ENCODE measurements at places on chromosomes 7 and 10.

DNA sequence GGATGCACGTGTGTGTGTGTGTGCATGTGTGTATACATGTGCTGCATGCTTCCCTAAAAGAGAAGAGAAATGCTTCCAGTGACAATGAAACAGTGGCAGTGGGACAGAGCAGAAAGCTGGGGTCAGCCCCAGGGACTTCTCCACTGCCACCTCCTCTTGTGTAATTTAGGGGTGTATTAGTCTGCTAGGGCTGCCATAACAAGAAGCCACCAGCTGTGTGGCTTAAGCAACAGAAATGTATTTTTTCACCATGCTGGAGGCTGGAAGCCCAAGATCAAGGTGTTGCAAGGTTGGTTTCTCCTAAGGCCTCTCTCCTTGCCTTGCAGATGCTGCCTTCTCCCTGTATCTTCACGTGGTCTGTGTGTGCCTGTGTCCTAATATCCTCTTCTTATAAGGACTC lies 190.5 kb downstream of the CXCL12 start:
- DNase-seq, result no peak

DNA sequence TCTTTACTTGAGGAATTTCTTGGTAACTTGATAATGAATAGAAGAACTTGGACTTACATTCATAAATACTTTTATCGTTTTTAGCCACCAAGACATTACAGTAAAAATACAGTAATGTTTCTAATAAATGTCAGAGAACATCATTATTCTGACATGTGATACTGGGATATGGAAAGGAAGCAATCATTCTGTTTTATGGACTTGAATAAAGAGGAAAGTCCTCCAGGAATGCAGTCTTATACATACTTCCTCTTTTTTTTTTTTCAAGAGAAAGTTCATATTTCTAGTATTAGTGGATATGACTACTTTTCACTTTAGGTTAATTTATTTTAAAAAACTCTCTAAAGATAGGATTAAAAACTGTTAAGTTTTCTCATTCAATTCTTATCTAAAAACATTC lies 220.0 kb upstream of the SEMA3C start:
- no peak for DNase-seq

GRCh38 chr7:24967696-24968095 lies 12.3 kb downstream of the OSBPL3 start:
- no peak for DNase-seq

DNA sequence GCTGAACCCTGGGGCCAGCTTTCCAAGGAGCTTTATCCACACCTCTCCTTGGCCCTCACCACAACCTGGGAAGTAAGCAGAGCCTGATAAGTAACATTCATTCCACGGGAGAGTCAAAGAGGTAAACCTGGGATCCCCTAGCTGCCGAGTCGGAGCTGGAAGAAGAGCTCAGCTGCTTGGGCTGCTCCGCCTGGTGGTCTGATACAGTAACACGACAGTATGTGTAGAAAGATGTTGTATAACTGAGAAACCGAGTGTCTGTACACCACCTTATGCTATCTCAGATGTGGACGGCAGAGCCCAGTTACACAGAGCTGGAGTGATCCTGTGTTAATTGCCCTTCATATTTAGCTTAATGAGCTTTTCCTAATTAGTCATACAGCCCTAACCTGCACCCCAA lies 151.3 kb upstream of the KMT2E start:
- DNase-seq, result no peak

DNA sequence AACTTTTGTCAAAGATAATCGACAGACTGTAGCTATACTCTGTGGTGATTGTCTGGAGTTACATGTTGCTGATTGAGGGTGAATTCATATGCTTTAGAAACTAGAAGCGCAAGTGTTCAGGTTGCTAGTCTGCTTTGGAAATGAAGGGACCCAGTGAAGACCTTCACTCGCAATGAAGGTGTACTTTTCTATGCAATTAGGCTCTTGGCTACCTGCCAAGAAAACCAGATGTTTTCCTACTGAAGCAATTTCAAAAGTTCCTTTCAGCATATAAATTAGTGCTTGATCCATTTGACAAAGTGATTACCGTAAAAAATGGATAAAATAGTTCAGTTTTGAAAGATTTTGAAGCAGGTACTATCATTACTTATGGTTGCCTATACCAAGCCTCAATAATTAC lies 10.0 kb upstream of the STK31 start:
- DNase-seq, result no peak

- DNase-seq, result no peak
Observed at GRCh38 chr7:137970253-137970975, 31.5 kb downstream of the CREB3L2 start.

GRCh38 chr10:821322-821721 lies 110.2 kb downstream of the LARP4B start:
- no peak for DNase-seq

GRCh38 chr10:62618576-62619412 lies 185.7 kb upstream of the ADO start:
- no peak for DNase-seq

- no peak for DNase-seq
Observed at GRCh38 chr7:157946398-157947060, 609.7 kb downstream of the DNAJB6 start.

- no peak for DNase-seq
Observed at GRCh38 chr10:94777886-94778458, 15.5 kb downstream of the CYP2C19 start.

- DNase-seq, result no peak
Observed at GRCh38 chr7:114653364-114654088, 238.9 kb downstream of the FOXP2 start.

DNA sequence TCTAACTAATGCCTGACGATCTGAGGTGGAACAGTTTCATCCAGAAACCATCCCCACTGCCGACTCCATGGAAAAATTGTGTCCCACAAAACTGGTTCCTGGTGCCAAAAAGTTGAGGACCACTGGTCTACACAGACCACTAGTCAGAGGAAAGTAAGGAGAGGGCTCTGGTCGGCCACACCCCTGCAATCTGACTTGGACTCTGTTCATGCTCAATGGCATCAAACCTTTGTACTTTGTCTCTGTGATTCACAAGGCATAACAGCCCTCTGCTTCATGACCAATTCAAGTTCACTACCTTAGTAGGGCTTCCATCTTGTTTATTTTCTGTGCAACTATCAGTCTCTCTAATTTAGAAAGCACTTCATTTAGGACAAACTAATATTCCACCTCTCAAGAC lies 1.8 kb downstream of the TUBAL3 start:
- DNase-seq, result no peak

GRCh38 chr10:57627642-57628178 lies 640.0 kb downstream of the IPMK start:
- no peak for DNase-seq

GRCh38 chr7:140639366-140640053 lies 1.1 kb downstream of the DENND2A start:
- DNase-seq, result no peak

DNA sequence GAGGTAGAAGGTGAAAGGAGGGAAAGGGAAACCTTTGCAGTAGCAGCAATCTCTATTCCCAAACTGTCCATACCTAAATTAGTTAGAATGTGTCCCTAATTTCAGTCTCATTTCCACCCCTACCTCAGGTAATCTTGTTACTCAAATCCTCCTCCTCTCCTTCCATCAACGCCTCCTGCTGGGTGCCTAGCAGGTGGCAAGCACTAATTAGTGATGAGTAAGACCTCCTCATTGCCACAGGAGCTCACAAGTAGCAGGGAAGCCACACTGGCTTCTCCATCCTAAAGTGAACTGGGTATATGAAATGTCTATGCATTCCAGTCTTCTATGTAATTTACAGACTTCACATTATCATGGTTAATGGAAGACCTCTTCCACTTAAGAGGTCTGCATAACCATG lies 25.7 kb upstream of the FAM133B start:
- no peak for DNase-seq

DNA sequence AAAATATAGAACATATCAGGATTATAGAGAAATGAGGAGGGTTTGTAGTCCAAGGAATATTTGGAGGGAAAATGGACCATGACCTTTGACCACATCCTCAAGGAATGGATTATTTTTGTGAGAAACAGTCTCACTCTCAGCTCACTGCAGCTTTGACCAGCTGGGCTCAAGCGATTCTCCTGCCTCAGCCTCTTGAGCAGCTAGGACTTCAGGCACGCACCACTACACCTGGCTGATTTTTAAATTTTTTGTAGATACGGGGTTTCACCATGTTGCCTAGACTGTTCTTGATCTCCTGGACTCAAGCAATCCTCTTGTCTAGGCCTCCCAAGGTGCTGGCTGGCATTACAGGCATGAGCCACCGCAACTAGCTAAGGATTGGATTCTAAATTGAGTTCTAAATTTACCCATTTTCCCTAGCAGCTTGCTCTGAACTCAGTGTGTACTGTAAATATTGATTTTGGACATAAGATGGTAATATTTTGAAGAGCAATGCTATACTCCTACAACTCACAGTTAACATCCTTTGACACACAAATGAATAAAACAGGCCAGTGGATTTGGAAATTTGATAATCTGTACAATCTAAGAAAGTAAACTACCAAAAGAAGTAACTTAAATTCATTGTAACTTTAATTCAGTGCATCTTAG lies 73.8 kb downstream of the TET1 start:
- DNase-seq, result no peak

GRCh38 chr7:8168336-8168735 lies 93.6 kb downstream of the ICA1 start:
- no peak for DNase-seq

GRCh38 chr10:131162866-131163843 lies 148.4 kb downstream of the TCERG1L start:
- no peak for DNase-seq

GRCh38 chr7:5594616-5595544 lies 171.2 kb upstream of the TNRC18 start:
- DNase-seq, result no peak

GRCh38 chr7:21364801-21365271 lies 63.0 kb upstream of the SP4 start:
- no peak for DNase-seq

- DNase-seq, result no peak
Observed at GRCh38 chr7:116246357-116246756, 36.0 kb downstream of the TES start.

- no peak for DNase-seq
Observed at GRCh38 chr10:131475803-131476202, 164.3 kb upstream of the TCERG1L start.

DNA sequence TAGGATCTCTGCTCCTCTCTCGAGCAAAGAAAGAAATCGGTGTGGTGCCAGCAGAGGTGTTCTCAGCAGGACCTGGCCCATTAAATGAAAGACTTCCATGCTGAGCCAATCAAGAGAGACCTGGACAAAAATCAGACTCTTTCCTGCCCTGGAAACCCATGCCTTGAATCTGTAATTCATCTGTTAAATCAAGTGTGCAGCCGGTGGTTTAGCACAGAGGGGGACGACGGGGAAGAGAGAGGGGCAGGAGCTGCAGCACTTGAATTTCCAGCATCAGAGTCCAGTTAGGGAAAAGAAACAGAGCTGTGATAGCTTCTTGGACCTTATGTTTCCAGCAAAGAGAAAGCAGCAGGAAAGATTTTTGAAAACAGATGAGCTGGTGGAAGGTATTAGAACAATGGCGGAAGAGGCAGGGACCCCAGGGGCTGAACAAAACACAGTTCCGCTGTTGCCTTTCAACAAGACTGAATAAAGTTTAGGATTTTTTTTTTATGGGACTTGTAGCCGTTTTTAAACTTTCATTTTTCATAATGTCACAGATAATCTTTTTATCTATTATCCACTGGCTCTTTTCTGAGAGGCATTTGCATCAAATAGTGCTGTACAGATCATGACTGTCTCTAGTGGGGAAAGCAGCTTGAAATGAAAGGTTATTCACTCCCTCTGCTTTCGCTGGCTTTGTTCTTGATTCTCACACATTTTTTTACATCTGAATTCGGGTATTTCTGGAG lies 543.6 kb upstream of the GALNT17 start:
- no peak for DNase-seq

DNA sequence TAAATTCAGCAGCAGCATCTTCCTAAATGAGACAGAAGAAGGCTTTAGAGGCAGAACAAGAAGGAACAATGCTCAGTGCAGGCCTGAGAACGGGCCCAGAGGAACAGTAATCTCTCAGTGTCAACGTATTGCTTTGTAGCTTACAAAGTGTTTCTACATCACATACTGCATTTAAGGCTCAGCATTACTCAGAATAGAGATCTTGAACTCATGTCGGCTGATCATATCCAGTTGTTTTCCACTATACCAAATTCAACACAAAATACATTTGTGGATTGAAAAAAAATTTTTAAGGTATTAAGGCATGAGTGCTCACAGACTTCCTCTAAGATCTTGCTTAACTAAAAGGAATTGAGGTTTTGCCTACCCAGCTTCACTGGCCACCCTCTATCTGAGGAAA lies 325.1 kb downstream of the HPSE2 start:
- DNase-seq, result no peak

DNA sequence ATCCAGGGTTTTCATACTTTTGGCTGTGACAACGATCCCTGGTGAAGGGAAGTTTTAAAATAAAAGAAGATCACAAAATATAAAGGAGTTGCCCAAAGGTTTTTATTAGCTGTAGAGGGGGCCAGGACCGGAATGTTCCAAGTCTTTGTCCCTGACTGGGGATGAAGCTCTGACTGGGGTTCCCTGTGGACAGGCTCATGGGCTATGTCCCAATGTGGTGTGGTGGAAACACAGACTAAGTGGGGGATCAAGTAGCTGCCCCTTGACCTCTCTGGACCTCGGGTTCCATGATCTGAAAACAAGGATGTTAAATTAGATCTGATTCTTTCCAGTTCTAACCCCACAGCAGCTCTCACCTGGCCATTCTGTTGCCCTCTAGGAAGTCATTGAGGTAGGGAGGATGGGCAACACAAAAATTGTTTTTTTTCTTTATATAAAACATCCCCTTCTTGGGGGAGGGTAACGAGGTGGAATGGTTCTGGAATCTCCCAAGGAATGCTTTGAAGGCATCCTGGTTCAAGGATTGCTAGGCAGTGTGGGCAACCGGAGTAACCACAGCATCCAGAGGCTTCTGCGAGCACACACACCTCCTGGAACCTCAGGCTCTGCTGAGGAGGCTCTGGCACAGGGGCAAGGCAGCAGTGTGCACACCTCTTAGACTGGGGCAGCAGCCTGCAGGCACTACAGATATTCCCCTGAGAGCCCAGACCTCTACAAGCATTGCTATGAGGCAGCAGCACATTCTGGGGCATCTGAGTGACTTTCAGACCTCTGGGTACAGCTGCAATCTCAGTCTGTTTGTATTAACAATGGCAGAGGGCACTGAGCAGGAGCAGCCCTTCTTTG lies 21.4 kb upstream of the CRYGN start:
- no peak for DNase-seq

GRCh38 chr10:5976512-5977470 lies 552 bp downstream of the IL15RA start:
- DNase-seq, result peak; percentile 40

- no peak for DNase-seq
Observed at GRCh38 chr10:43925793-43926192, 277.1 kb upstream of the ZNF32 start.

All from CD4-positive, alpha-beta T cell treated with Interleukin-17A for 1 hour (primary cell).